Activated CD8-positive, alpha-beta memory T cell treated with anti-CD3 and anti-CD28 coated beads for 1 hour (primary cell): ENCODE measurements at places on chromosomes 5 and 9.

DNA sequence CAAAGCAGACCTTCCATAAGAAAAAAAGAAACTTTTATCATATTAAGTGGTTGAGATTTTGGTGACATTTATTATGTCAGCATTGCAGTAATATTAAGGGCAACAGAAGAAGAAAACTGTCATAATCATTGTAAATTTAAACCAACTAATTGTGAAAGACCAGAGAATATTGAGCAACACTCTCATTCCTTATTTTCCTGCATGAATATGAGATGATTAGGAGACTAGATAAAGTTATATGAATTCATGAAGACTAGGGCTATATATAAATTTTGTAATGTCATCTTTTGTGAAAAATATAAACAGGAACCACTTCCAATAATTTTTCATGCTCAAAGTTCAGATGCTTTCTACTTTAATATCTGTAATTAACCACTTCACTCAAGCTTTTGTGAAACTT, 974.5 kb upstream of the CDH10 start:
- no peak for DNase-seq

GRCh38 chr5:124395926-124396325, 350.5 kb downstream of the ZNF608 start:
- DNase-seq, result no peak

- no peak for DNase-seq
Observed at GRCh38 chr5:74954919-74955318, 88.7 kb upstream of the FAM169A start.

GRCh38 chr5:40238066-40238745, 441.5 kb upstream of the PTGER4 start:
- DNase-seq, result no peak

DNA sequence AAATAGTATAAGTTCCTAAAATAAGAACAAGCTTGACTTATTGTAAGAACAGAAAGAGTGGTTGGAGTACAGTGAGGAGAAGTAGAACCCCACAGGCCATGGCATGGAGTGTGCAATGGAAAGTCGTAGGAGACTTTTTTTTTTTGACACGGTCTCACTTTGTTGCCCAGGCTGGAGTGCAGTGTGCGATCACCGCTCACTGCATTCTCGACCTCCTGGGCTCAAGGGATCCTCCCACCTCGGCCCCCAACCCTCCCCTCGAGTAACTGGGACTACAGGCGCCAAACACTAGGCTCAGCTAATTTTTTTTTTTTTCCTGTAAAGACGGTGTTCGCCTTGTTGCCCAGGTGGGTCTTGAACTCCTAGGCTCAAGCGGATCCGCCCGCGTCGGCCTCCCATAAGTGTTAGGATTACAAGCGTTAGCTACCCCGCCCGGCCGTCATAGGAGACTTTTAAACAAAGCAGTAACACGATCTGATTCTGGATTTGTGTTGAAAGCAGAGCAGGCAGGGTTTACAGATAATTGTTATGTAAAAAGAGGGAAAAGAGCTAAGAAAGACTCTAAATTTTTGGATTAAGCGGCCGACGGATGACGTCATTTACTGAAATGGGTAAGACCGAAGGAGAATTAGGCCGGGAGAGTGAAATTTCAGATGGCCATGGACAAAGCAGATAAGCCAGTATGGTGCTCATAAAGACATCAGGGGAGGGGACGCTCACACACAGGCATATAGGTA, 752 bp downstream of the TSTD2 start:
- no peak for DNase-seq

GRCh38 chr5:156474251-156474650, 147.3 kb downstream of the SGCD start:
- no peak for DNase-seq
